Breast epithelium (tissue), 4 donors: ENCODE measurements at places on chromosomes 3 and 15. TPM values are rescaled to one million over a fixed set of nuclear protein-coding genes. Genes with fewer than 3 reads are reported as not detected.

DNA sequence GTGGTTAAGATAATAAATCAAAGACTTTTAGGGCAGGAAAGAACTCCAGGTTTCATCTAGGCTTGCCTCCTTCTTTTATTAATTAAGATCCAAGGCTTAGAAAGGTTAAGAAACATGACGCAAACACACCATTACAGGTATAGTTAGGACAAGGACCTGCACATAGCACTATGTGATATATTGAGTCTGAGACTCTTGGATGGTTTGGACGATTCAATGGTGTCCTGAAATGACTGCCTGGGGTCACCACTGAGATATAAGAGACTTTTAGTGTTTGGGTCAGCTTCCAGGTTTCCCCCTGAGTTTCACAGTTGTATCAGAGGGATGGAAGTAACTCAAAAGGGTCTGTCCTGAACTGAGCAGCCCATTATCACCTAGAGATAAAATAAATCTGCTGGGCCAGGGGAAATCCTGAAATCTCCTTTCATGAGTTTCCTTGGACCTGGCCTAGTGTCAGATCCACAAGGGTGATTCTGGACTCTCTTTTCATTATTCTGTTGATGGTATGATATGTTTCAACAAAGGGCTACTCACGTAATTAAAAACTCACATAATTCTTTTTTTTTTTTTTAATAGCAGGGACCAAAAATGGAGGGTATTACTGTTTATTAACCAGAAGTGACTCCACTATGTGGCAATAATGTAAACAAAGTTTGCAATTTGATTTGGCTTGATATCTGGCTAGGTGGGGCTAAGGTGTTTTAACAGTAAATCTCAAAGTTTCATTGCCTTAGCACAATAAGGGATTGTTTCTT, 55.6 kb upstream of the ADGRG7 start:
- DNase-seq = no peak

GRCh38 chr3:42129014-42129953, 38.1 kb downstream of the TRAK1 start:
- no peak for DNase-seq

DNA sequence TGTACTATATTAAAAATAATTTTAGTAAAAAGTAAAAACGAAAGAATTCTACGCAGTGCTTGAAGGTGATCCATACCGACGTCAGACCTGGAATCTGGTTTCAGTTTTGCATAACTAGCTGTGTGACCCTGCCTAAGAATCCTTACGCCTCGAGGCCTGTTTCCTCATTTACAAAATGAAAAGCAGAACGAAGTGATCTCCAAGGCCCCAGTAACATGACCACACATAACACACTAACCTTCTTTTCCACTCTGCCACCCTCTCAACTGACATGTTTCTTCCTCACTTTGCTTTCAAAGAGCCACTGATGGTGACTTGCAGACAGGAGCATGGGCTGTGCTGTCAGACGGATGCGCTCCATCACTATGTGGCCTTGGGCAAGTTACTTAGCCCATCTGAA, 4.8 kb downstream of the MESD start:
- DNase-seq = no peak

Gene CSTA
- total RNA-seq = 9.1 TPM

Gene PRC1
- total RNA-seq = 19.8 TPM

Gene ZNF35
- 13.1 TPM for total RNA-seq
